CD4-positive, alpha-beta T cell (primary cell): ENCODE measurements at places on chromosomes 1 and 21. TPM values are rescaled to one million over a fixed set of nuclear protein-coding genes. Genes with fewer than 3 reads are reported as not detected.

- no peak for DNase-seq
Observed at GRCh38 chr1:1236945-1237873, 5.2 kb downstream of the B3GALT6 start.

DNA sequence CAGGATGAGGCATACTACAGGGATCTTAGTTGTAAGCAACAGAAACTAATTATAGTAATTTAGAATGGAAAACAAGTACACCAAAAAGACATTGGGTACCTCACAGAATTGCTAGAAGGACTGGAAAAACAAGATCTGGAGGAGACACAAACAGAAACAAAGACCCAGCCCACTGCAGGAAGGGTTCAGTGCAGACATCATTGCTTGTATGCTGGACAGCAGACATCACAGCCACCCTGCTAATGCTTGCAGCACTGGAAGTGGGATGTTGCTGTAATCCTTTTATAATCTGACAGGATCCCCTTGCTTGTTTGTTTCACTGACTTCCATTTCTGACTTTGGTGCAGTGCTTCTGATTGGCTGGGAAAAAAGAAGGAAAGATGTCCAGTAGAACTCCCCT, 111.4 kb upstream of the ZNF678 start:
- DNase-seq: no peak

DNA sequence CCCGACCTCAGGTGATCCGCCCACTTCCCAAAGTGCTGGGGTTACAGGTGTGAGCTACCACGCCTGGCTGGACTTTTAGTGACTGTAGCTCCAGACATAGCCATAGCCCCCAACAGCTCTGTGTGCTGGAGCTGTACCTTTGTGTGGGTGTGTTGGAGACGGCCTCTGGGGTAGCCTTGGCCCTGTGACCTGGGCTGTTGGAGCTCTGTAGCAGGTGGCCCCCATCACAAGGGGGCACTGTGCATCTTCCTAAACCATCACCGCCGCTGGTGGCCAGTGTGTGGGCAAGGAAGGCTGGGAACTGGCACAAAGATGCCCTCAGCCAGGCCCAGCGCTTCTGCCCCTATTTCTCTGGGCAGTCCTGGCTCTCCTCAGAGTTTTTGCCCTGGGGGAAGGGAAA, 38.4 kb upstream of the FOXO6 start:
- no peak for DNase-seq

DNA sequence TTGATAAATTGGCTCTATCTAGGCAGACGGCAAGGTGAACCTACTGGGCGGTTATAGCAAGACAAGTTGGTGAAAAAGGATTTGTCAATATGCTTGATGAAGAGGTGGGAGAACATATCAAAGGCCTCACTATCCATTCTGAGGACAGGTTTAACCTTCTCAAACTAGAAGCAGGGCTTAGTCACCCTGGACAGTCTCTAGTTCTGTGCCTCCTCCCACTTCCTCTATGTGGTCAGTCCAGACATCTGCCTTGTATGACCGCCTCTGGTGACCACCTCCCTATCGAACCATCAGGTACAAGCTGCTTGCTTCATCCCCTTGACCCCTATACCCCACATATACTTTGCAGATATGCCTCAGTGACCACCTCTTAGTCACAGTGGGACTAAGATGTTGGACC, 2.3 kb upstream of the SCYL3 start:
- DNase-seq: no peak

The CFHR3 gene
- not detected for total RNA-seq

The ASCL5 gene
- total RNA-seq: 0.49 TPM

The KPRP gene
- total RNA-seq: not detected

The RHOU gene
- total RNA-seq: 1.2 TPM

The NR5A2 gene
- not detected for total RNA-seq
